ENCODE measurements at places on chromosomes 3 and 15. TPM values are rescaled to one million over a fixed set of nuclear protein-coding genes. Genes with fewer than 3 reads are reported as not detected.
A peak's percentile ranks its signal among the peaks of the same experiment; 100 is the strongest.

DNA sequence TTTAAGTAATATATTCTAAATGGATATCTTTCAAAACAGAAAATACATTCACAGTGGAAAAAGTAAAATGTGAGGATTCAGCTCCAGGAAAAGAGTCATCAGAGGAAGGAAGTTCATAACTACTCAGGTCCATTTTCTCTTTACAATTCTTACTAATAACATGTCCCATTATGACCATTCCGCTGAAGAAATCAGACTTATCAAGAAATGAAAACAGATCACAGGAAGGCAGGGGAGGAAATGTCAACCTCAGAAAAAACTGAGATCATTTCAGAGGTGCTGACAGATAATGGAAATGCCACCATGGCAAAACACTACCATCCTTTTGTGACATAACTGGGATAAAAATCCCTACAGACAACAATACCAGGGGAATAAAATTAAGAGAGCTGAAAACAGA, 139.5 kb downstream of the MAGI1 start:
- H3K36me3 ChIP-seq, result no peaks in the 10 kb centered on the region
- H3K27ac ChIP-seq, result no peak overlapping the region
- H3K27me3 ChIP-seq, result no peaks in the 10 kb centered on the region

The PLA2G4D gene
- total RNA-seq, result not detected

The SHF gene
- total RNA-seq, result 15.9 TPM

DNA sequence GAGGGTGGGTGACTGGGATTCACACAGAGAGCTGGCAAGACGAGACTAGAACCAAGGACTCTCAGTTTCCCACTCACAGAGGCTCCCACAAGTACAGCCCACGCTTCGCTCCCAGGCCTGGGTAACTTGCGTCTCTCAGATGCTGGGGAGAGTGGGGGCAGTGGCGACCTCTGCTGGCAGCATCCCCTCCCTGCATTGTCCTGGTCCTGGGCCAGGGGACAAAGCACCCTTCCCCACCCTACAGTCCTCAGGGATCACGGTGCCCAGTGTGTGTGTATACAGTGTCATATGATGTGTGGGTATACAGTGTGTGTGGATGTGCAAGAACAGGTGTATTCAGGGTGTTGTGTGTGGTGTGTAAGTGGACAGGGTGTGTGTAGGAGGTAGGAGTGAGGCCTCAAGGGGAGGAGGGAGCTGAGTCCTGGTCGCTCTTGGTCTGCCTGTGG, 12.8 kb downstream of the VILL start:
- no peaks in the 10 kb centered on the region for H3K4me1 ChIP-seq
- H3K4me3 ChIP-seq, result no peak overlapping the region
- no peak overlapping the region for H3K27ac ChIP-seq
- no peaks in the 10 kb centered on the region for H3K36me3 ChIP-seq
- peak; percentile 68 for DNase-seq

The KIF15 gene
- total RNA-seq, result 0.64 TPM

GRCh38 chr3:172546105-172546504, 22.9 kb upstream of the TNFSF10 start:
- H3K4me1 ChIP-seq, result no peaks in the 10 kb centered on the region
- no peak overlapping the region for H3K4me3 ChIP-seq
- no peak overlapping the region for H3K27ac ChIP-seq
- DNase-seq, result no peak

DNA sequence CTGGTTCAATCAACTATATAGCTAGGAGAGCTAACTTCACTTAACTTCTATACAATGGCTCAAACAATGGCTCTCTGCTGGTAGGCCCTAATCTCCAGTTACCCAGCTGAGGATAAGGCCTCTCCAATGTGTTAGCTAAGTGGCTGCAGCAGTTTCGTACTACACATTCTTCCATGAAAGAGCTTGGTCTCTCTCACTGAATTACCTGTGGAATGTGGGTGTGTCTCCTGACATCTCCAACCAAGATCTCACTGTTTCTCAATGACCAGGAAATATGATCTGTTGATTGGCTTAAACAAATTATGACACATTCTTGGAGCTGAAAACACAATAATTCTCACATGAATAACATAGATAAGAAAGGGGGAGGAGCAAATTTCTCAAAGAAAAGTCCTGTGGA, 169.8 kb upstream of the ROBO1 start:
- no peak overlapping the region for H3K4me3 ChIP-seq
- H3K4me1 ChIP-seq, result no peaks in the 10 kb centered on the region
- DNase-seq, result peak; percentile 41
- no peaks in the 10 kb centered on the region for H3K36me3 ChIP-seq
- no peaks in the 10 kb centered on the region for H3K27me3 ChIP-seq

DNA sequence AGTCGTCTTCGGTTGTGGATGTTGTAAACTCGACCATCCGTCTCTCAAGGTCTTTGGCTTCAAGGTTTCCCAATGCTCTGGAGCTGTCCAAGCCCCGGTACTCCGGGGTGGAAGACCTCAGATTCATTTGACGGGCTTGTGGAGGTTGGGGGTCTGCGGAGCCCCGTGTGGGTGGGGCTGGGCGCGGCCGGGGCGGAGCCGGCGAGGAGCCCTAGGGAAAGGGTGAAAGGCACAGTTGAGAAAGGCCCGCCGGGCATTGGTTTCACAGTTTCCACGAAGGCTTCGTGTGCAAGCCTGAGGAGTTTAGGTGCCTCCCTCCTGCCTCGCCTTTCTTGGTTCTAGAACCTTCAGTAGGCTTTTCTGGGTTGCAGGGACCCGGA, 360 bp upstream of the MGA start:
- H3K27me3 ChIP-seq, result no peaks in the 10 kb centered on the region
- no peaks in the 10 kb centered on the region for H3K4me1 ChIP-seq
- peak overlapping the region; percentile 91 for H3K27ac ChIP-seq
- H3K4me3 ChIP-seq, result no peak overlapping the region
- H3K36me3 ChIP-seq, result no peaks in the 10 kb centered on the region
- no peak for DNase-seq

GRCh38 chr3:187291001-187291511, 481 bp downstream of the MASP1 start:
- no peaks in the 10 kb centered on the region for H3K36me3 ChIP-seq
- H3K27me3 ChIP-seq, result peaks cover 9% of the 10 kb centered on the region
- peaks cover 13% of the 10 kb centered on the region for H3K4me1 ChIP-seq
- H3K27ac ChIP-seq, result peak overlapping the region; percentile 74

The SSUH2 gene
- 3.4 TPM for total RNA-seq

The LRTM1 gene
- not detected for total RNA-seq

DNA sequence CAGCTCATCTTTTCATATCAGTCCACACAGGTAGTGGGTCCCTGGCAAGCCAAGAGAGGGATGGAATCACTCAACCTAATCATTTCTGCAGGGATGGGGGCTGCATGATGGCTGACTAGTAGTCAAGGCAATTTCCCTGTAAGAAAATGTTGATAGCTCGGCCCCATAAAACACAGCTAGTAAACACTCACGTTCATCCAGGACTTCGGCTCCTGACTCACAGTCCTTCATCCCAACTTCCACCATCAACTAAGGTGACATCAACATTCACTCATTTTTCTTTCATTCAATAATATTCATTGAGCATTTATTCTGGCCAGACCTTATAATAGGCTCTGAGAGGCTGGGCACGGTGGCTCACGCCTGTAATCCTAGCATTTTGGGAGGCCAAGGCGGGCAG, 4.4 kb upstream of the ACAP2 start:
- H3K4me3 ChIP-seq, result no peak overlapping the region
- H3K27ac ChIP-seq, result no peak overlapping the region
- no peak for DNase-seq
- peaks cover 5% of the 10 kb centered on the region for H3K4me1 ChIP-seq
- H3K27me3 ChIP-seq, result no peaks in the 10 kb centered on the region
- no peaks in the 10 kb centered on the region for H3K36me3 ChIP-seq

The KNG1 gene
- 0.15 TPM for total RNA-seq

- DNase-seq, result peak; percentile 80
- H3K4me1 ChIP-seq, result peaks cover 6% of the 10 kb centered on the region
- peaks cover 22% of the 10 kb centered on the region for H3K36me3 ChIP-seq
Observed at GRCh38 chr3:128794770-128795649, 69.0 kb downstream of the RAB7A start.

DNA sequence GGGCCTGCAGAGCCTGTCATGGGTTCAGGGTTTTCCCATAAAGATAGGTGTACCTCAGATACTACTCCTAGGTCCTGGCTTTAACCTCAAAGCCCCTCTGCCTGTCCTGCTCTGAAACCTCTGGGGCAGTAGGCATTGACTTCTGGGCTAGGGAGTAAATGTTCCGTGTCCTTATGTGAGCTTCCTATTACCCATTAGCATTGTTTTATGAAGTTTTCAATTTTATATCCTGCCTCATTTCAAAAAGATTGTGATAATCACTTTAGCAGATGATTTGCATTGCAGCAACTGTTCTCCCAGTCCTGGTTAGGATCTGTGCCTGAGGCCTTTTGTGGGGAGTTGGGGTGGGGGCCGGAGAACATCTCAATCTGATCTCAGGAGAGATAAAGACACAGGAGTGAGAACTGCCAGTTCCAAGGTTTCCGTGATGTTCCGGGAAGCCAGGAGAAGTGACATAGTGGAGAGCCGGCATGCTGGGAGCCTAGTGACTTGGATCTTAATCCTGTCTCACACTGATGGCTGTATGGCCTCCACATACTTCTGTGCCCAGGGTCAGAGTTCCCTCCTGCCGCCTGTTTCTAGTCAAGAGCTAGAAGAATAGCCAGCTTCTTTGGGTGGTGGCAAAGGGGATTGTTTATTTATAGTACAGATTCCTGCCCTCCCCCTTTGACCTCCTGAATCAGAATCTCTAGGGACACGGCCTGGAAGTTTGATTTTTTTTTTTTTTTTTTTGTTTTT, 10.6 kb downstream of the TPM1 start:
- H3K27me3 ChIP-seq, result no peaks in the 10 kb centered on the region
- peak overlapping the region; percentile 85 for H3K27ac ChIP-seq
- DNase-seq, result no peak
- peaks cover 72% of the 10 kb centered on the region for H3K4me1 ChIP-seq

DNA sequence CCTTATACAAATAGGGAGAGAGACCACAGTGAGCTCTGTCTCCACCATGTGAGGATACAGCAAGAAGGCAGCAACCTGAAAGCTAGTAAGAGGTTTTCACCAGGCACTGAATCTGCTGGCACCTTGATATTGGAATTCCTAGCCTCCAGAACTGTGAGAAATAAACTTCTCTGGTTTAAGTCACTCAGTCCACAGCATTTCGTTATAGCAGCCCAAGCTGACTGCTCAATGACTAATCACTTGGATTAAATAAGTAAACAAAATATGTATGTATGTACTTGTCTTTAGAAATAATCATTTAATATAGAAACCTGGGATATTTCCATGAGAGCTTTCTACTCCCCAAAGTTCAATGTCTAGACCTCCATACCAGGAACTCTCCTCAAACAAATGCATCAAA, 162.0 kb downstream of the IMPG2 start:
- no peaks in the 10 kb centered on the region for H3K36me3 ChIP-seq
- H3K27ac ChIP-seq, result no peak overlapping the region
- DNase-seq, result no peak
- peaks cover 6% of the 10 kb centered on the region for H3K4me1 ChIP-seq

The GPR15 gene
- total RNA-seq, result 0.31 TPM

DNA sequence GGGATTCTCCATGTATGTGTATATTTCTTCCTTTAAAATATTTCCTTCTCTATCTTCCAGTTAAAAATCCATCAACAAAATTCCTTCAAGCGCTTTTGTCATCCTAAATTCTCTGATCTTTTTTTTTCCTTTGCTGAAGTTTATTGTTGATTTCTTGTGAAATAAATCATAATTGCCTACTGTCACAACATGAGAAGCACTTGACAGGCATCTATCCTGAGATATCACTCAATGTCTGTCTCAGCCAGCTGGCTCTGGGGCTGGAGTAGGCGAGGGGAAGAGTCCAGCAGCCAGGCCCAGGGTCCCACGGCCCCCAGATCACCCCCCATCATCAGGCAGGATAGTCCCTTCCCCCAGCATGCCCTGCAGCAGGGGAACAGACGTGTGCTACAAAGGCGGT, 109.0 kb upstream of the TLE3 start:
- H3K4me1 ChIP-seq, result no peaks in the 10 kb centered on the region
- no peak overlapping the region for H3K4me3 ChIP-seq
- H3K36me3 ChIP-seq, result no peaks in the 10 kb centered on the region

DNA sequence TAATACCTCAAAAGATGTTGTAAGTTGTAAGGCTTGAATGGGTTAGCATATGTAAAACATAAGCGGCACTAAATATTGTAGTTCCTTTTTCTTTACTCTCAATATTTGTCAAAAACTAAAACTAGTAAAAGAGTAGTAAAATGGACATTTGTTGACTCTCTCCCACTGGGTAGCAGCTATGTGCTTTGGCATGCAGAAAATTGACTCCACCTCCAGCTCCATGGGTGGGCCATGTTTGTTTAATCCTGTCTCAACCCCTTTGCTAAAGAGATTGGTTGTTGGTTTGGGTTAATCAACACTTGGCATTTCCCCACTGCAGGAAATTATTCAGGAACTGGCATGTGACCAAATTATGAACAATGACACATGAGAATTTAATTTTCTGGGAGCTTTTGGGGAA, 114.8 kb downstream of the EOMES start:
- H3K36me3 ChIP-seq, result no peaks in the 10 kb centered on the region
- no peak overlapping the region for H3K27ac ChIP-seq
- no peak for DNase-seq
- no peaks in the 10 kb centered on the region for H3K4me1 ChIP-seq
- no peaks in the 10 kb centered on the region for H3K27me3 ChIP-seq

The HMG20A gene
- total RNA-seq, result 63.9 TPM

GRCh38 chr3:126087552-126088175, 3.7 kb upstream of the SLC41A3 start:
- DNase-seq, result no peak
- H3K27ac ChIP-seq, result no peak overlapping the region
- no peak overlapping the region for H3K4me3 ChIP-seq
- no peaks in the 10 kb centered on the region for H3K4me1 ChIP-seq

DNA sequence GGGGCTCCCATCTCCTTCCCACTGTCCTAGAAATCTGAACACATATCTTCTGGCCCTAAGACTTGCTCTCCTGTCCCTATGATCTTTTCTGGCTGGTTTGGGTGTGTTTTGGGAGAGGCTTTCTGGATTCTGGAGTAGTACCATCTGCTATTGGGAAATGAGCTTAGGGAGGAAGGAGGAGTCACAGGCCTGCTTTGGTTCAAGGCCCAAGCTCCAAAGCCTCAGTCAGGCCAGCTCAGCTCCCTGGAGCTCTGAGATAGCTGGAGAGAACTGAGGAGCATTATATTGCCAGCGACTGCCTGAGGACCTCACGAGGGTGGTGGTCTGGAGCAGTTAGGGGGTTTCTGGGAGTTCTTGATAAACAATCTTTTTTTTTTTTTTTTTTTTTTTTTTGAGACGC, 18.7 kb downstream of the RASGRF1 start:
- no peaks in the 10 kb centered on the region for H3K4me1 ChIP-seq
- H3K27ac ChIP-seq, result no peak overlapping the region
- no peak overlapping the region for H3K4me3 ChIP-seq
- peak; percentile 20 for DNase-seq
- no peaks in the 10 kb centered on the region for H3K36me3 ChIP-seq

DNA sequence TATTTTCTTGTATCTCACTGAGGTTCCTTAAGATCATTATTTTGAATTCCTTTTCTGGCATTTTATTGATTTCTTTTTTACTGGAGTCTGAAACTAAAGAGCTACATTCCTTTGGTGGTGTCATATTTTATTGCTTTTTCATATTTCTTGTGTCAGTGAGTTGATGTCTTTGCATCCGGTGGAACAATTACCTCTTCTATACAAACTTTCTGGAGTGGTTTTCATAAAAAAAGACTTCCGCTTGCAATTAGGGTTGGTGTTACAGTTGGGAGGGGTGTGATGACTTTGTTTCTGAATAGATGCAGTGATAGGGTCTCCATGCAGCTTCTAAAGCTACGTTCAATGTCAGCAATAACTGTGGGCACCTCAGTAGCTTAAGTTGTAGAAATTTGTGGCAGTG, 181.7 kb downstream of the LPP start:
- H3K27ac ChIP-seq, result no peak overlapping the region
- no peak overlapping the region for H3K4me3 ChIP-seq
- H3K4me1 ChIP-seq, result no peaks in the 10 kb centered on the region
- DNase-seq, result no peak
- H3K27me3 ChIP-seq, result no peaks in the 10 kb centered on the region
